ENCODE measurements at places on chromosomes 11 and 22.

- no peak for DNase-seq
Measured at GRCh38 chr22:27783436-27784119, 18.0 kb downstream of the MN1 start.

GRCh38 chr22:41766476-41766875 is 34.0 kb upstream of the CCDC134 start:
- no peak for DNase-seq

DNA sequence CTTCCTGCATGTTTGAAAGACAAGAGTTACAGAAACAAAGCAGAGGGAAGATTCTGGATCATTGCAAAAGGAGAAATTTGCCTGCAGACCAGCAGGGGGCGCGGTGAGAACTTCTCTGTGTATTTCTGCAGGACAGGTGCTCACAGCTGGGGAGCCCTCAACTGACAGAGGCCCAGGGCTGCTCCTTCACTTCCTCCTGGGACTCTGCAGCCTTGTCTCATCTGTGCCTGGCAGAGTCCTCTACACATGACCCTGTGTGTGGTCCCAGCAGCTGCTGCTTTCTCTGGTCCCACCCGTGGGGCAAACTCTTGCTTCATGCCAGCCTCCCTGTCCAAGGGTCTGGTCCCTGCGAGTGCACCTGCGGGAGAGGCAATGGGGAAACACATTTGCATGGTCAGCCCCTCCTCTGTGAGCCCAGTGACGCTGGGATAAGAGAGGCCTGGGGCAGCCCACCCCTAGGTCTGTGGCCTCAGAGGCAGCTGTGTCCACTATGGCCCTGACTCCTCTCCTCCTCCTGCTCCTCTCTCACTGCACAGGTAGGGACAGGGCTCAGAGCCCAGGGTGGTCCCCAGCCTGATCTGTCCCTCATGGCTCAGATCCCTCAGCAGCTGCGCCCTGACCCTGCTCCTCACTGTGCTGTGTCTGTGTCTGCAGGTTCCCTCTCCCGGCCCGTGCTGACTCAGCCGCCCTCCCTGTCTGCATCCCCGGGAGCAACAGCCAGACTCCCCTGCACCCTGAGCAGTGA is 43.2 kb upstream of the VPREB1 start:
- DNase-seq, result peak; percentile 23

- no peak for DNase-seq
Measured at GRCh38 chr11:125871391-125872137, 15.9 kb upstream of the HYLS1 start.

- DNase-seq, result no peak
Measured at GRCh38 chr11:122494221-122494620, 161.3 kb upstream of the UBASH3B start.

- no peak for DNase-seq
Measured at GRCh38 chr11:48384670-48385069, 18.4 kb upstream of the OR4C5 start.

DNA sequence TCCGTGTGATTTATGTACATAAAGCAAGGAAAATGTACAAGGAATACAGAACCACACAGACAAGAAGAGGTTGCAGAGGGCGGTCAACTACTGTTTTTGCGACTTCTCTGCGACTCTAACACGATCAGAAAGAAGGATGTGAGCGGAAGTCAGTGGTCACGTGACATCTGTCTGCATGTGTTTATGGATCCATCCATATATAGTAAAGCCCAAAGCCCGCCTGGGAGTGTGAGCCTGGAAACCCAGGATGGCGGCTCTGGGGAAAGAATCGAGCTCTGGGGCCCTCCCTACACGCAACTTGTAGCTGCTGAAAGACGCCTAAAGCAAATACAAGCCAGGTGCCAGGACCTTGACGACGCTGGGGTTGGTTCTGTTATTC is 8.8 kb downstream of the OSBPL5 start:
- DNase-seq, result no peak

DNA sequence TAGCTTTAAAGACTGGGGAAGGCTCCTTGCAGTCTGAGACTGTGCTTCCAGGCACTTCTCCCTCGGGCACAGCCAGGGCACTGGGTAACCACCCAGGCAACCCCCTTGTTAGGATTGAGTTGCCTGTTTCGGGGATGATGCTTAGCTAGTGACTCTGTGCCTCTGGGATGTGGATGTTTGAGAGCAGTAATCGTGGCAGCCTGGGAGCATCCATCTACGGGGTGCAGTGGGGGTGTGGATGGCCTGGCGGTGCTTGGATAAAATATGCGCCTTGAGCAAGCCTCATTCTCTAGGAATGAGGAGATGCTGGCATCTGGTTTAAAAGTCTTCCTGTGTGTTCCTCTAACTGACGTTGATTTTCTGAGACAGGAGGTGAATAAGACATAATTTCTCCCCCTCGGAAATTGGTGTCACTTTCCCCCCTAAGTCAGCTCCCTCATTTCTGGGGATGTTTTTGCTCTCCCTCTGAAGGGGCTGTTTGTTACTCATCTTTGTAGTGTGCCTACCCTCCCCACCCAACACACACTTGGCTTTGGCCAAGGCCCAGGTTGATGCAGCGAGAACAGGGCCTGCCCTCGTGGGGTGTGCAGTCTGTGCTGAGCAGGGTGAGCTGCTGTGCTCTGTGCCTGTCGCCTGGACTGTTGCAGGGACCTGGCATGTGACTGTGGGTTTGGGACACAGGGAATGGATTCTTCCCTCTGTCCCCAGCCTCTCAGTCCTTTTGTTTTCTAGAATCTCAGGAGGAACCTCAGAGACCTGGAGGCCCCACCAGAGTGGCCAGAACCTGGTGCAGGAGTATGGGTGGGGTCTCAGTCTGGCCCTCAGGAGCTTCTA is 2.0 kb downstream of the GNAZ start:
- no peak for DNase-seq

GRCh38 chr11:105700271-105700670 is 90.4 kb downstream of the GRIA4 start:
- no peak for DNase-seq

DNA sequence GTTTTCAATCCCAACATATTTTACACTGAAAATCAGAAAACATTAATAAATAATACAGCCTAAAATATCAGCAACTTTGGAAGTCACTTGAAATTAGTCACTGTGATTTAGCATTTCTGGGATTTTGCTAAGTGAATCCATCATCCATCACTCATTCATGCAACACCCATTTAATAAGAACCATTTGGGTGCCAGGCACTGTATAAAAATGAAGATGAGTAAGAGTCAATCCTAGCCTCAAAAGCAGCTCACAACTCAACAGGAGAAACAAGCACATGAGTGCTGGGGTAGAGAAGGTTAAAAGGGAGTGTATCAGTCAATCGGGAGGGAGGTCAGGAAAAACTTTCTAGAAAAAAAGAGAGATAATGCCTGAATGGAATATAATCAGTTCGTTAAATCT is 77.9 kb downstream of the PGR start:
- no peak for DNase-seq

GRCh38 chr11:108672113-108672512 is 7.2 kb downstream of the DDX10 start:
- peak; percentile 23 for DNase-seq

GRCh38 chr11:82450996-82451395 is 282.7 kb downstream of the FAM181B start:
- DNase-seq, result no peak

GRCh38 chr11:11740836-11741235 is 100.9 kb upstream of the USP47 start:
- DNase-seq, result no peak

- no peak for DNase-seq
Measured at GRCh38 chr22:36937319-36938027, 24.0 kb downstream of the CSF2RB start.

Data from HCEC 1CT (cell line).